ENCODE measurements at places on chromosomes 12 and 14. TPM values are rescaled to one million over a fixed set of nuclear protein-coding genes. Genes with fewer than 3 reads are reported as not detected.
A peak's percentile ranks its signal among the peaks of the same experiment; 100 is the strongest.

CELA1 gene
- not detected for total RNA-seq

KCNK10 gene
- total RNA-seq = 0.14 TPM

DNA sequence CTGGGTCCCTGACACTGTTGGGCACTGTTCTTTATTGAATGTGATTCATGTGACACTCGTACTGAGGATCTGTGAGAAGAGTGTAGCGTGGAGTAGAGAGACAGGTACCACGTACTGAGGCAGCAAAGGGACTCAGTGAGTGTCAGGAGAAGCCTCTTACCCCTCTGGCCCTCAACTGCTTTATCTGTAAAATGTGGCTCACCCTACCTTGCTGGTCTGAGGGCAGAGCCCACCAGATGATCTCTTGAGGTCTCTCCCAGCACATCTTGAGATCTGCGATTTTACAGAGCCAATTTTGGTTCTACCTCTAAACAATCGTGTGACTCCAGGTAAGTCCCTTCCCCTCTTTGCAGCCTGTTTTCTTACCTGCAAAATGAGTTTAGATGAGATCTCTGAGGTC is 3.1 kb downstream of the CEBPE start:
- no peak for DNase-seq

DNA sequence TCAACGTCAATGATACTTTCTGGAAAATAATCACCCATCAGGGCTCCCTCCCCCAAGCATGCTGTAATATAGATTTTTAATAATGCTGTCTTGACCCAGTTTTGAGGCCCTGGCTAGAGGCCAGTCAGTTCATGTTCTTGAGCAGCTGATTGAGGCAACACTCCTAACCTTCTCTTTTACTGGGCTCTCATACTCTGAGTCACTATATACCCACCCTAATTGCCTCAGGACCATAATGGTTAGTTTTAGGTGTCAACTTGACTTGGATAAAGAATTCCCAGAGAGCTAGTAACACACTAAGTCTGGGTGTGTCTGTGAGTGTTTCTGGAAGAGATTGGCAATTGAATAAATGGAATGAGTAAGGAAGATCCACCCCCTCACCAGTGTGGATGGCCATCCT is 527.0 kb upstream of the ATP2B1 start:
- DNase-seq = peak; percentile 11

- DNase-seq = no peak
These were observed 18.9 kb downstream of the SNRPF start for GRCh38 chr12:95877622-95878021.

- DNase-seq = no peak
These were observed 123.7 kb downstream of the IGF1 start for GRCh38 chr12:102356690-102357089.

- DNase-seq = no peak
These were observed 10.1 kb upstream of the SLC6A15 start for GRCh38 chr12:84922693-84923092.

- no peak for DNase-seq
These were observed 1.4 kb downstream of the B4GALNT1 start for GRCh38 chr12:57631566-57632072.

DNA sequence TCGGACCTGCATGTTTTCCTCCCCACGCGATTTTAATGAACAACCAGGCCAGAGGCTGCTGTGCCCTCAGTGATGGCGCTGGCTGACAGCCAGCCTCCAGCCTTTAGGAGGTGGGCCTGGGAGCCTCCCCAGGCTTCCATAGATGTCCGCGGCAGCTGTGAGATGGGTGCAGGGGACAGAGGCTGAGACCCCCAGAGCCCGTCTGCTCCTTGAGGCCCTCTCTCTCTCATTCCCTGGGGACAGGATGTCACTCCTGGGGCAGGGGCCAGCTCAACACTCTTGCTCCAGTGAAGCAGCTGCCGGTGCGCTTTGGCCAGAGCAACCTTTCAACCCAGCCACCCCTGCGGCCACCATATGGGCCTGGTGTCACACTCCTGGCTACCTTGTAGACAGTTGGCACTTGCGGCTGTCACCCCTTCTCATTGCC is 24.8 kb downstream of the MVK start:
- no peak for DNase-seq

DNA sequence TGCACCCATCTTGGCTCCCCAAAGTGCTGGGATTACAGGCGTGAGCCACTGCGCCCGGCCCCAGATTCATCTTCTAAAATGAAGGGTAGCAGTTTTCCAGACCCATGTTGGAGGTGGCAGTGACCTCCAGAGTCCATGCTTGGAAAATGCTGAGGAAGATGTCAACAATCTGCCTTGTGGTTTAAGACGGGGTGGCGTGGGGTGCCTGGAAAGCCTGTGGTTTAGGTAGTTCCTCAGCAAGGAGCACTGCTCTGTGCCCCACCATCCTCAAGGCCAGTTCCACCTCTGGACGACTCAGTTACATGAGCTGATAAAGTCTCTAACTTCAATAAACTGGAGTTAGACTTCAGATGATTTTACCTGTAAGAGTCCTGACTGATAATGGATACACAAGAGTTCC is 48.6 kb downstream of the DRAM1 start:
- peak; percentile 49 for DNase-seq

DNA sequence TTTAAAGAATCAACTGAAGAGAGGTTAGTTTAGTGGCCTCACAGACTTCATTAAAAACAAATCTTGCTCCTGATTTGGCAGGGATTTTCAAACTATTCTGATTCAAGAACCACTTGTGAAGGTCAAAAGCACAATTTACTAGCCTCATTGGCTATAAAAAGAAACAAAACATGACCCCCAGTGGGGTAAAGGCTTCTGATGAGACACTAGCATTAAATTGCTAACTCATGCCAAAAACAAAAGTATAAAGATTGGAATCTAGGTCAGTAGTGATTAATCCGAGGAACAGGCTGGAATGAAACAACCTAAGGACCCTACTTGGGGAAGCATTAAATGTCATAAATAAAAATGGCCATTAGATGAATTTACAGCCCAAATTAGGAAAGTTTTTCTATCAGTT is 312.3 kb downstream of the PAWR start:
- peak; percentile 57 for DNase-seq

GRCh38 chr12:66984962-66985361 is 284.2 kb upstream of the CAND1 start:
- DNase-seq = no peak

Data from astrocyte (in vitro differentiated cells and primary cell).